ENCODE measurements at places on chromosomes 1 and 21.

DNA sequence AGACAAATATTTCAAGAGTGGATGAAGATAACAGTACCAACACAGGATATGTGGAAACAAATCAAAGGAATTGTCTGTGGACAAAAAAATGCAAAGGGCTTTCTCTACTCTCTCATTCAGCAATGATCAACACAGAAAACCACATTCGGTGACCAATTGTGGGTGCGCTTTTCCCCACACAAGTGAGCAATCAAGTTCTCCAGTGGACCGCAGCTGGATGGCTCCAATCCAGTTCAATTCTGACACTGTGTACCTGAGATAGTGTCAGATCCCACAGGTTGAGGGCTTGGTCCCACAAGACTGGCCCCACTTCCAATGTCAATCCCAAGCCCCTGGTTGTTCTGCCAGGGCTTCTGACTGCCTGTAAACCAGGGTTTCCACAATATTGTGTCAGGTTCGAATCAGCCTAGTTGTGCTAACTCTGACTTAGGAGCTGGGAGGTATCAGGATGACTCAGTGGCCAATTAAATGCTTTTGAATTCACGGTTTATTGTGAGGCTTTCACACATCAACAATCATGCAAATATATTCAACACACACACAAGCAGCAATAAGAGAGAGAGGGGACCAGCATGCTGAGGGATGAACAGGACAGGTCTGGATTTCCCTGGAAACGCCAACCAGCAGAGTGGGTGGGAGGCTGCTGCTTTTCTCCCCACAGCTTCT is 87.0 kb upstream of the BTG3 start:
- DNase-seq, result no peak

DNA sequence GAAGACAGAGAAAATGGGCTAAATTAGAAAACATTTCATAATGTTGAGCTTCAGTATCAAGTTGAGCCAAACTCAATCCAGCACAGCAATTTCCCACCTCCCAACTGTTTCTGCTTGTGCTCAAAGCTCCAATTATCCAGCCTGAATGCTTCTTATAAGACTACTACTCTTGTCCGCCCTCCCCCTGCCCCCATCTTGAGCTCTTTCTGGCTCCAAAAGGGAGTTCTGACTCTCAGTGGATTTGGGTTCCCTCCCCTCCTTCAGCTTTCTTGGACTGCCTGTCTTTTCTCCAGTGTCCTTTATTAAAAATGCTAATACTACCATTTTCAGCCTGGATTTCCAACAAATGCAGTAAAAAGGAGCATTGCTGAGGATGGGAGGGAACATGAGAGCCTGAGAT is 174.8 kb downstream of the ASTN1 start:
- DNase-seq, result peak; percentile 25

- no peak for DNase-seq
These were observed 21.4 kb upstream of the SLC9A1 start for GRCh38 chr1:27176323-27176722.

DNA sequence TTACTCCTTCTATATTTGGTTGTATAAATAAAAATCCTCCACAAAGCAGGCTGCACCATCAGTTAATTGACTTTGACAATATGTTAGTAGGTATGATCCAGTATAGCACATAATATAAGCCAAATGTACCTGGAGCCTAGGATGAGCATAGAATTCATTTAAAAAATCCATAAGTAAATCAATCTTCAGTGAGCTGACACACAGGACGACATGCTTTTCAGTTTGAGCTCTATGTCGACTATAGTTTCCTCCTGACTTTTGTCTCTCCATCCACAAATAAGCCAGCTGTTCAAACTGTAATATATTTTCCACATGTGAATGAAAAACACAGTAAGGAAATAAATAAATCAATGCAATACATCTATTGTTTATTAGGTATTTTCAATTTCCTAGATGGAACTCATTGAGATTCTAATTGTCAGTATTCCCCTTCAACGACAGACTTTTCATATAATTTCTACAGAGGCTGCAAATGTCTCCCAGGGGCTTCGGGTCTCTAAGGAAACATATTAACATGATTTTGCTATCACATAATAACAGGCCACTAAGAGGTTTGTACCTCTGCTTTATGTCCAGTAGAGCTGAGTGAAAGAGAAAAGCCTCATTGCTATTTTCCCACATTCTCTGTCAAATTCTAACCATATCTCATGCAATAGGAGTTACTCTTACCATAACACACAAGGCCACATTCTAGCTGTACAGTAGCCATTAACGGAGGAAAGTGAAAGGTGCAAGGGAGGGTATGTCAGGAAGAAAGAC is 180.1 kb downstream of the KCNT2 start:
- no peak for DNase-seq

- no peak for DNase-seq
These were observed 108.6 kb upstream of the RAB3GAP2 start for GRCh38 chr1:220380885-220381284.

DNA sequence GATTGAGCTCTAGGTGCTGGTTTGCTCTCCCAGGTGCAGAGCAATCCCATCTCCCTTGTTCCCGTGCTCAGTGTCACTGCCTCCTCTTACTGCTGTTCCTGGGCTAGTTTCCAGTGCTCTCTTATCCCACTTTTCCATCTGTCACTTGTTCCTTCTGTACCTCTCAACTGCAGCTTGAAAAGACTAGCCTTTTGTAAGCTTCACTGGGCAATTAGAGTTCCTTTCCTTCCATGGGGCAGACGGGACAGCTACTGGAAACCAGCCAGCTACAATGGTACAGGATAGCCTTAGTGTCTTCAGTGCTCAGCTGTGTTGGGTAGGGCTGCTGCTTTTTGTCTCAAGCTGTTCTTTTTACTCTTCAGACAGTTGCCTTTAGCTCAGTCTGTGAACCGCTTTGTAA is 31.6 kb downstream of the AGT start:
- DNase-seq, result no peak

- DNase-seq, result no peak
These were observed 300.0 kb upstream of the VAMP3 start for GRCh38 chr1:7470904-7471638.

GRCh38 chr1:111758373-111758772 is 2.7 kb downstream of the DDX20 start:
- no peak for DNase-seq

DNA sequence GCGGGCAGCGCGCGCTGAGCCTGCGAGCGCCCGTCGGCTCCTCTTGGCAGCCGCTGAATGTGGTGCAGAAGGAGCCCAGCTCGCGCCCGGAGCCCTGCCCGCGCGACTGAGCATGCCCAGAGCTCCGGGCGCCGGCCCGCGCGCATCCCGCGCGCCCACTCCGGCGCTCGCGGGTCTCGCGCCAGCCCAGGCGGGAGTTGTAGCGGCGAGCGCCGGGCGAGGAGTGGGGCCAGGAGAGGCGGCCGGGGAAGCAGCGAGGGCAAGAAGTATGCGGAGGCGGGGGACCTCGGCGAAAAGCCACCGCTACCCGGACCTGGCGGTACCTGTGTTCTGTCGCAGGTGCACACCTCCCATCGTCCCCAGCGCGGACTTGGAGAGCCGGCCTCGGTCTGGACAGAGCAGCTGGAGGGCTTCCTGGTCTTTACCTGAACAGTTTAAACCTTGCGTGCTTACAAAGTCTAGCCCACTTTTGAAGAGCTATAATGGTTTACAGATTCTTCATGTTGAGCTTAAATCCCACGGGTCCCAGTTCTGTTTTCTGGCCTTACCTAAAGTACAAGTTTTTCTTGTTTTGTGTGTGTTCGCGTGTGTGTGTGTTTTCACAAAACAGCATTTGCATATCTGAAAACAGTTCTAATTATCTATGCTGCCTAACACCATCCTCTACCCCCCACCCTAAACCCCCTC is at the start of gene DDAH1:
Gene DDAH1, minus strand, starts transcription at position 61 of the 687 bp plus-strand sequence. CDS start 114 bp downstream, outside the sequence.
- DNase-seq, result no peak

DNA sequence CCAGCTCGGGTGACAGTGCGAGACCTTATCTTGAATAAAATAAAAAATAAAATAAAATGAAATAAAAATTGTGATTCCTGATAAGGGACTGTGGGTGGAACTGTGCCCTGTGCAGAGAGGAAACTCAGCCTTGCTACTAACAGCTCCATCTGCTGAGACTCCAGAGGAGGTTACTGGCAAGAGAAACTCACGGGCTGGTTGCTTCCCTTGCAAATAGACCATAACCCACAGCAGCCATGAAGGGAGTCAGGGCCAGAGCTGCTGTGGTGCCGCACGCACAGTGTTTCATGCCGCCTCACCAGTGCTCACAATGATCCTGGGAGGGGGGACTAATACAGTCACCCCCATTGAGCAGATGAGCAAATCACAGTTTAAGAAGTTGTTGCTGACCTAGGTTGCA is 13.7 kb downstream of the ZBTB17 start:
- no peak for DNase-seq

DNA sequence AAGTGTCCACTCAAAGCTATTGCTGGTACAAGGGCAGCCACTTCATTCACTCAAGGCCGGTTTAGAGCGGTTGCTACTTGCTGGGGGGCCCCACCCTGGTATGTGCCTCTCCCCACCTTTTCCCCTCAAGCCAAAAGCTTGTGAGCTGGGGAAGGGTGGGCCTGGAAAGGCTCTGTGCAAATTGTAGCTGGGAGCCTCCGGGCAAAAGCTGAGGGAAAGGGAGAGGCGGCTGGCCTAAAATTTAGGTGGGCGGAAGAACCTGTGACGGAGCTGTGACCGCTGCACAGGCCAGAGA is 306 bp upstream of the SH3D21 start:
- DNase-seq, result no peak

- DNase-seq, result no peak
These were observed 934.2 kb downstream of the TTLL7 start for GRCh38 chr1:83064589-83065242.

GRCh38 chr1:219442611-219443061 is 170.3 kb downstream of the ZC3H11B start:
- no peak for DNase-seq

GRCh38 chr1:2104621-2105427 is 54.6 kb downstream of the PRKCZ start:
- DNase-seq, result no peak

- no peak for DNase-seq
These were observed 998.0 kb upstream of the B3GALT2 start for GRCh38 chr1:194184425-194184824.

DNA sequence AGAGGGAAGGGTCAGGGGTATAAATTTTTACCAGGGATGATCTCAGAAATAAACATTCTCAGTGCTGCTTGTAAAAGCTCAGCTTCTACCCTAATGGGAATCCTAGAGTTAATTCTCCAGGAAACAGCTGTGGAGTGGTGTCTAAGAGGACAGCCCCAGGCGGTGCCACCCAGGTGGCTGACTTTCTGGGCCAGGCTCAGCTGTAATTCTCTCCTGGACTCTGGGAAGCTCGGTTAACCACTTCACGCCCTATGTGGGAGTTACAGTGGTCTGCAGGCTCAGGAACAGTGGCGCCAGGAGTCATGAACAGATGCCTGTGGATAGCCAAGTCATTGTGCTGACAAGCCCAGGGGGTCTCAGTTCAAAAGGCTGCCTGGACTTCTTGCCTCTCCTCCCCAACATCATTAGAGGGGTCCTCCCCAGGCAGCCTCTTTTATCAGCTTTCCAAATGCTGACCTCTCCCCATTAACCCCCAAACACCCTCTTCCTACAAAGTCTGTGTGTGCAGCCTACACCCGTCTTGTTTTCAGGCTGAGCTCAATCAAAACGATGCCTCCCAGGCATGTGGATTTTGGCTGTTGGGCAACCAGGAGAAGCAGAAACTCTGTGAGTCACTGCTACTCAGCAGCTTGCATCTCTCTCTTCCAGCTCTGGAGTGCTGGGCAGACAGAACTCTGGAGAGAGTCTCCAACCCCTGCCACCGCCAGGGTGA is 1.2 kb downstream of the HHIPL2 start:
- DNase-seq, result no peak

DNA sequence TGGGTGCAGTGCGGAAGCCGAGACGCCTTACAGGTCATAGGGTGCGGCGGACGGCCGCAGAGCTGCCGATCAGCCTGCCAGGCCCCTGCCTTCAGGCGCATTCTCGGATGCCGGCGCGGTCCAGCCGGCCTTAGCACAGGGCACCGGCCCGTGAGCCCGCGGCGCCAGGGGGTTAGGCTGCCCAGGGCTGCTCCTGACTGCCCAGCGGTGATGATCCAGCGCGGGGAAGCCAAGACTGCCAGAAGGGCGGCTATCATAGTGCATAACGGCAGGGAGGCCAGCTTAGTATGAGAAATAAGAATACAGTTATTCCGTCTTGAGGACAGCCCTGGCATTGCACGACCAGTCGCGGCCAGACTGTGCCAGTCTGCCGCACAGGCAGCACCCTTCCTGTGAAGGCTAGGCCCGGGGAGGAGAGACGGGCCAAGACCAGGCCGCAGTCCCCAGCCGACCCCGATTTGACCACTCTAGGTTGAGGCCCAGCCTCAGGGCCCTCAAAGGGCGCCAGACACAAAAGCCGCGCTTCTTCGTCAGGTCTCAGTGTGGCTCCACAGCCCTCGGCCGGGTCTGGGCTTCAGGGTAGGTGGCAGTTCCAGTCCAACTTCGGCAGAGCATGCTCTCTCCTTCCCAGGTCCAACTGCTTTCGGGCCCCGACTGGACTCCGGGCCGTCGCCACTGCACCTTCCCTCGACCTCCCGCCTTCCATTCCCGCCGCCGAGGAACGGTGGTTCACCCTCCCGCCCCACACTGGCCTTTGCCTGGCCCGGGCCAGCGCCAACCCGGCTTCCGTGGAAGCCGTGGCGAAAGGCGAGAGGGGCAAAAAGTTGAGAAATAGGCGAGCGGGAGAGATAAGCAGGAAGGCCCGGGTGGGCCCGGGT is 829 bp downstream of the ALX3 start:
- DNase-seq, result no peak

GRCh38 chr1:218658269-218658668 is 313.1 kb downstream of the TGFB2 start:
- no peak for DNase-seq

DNA sequence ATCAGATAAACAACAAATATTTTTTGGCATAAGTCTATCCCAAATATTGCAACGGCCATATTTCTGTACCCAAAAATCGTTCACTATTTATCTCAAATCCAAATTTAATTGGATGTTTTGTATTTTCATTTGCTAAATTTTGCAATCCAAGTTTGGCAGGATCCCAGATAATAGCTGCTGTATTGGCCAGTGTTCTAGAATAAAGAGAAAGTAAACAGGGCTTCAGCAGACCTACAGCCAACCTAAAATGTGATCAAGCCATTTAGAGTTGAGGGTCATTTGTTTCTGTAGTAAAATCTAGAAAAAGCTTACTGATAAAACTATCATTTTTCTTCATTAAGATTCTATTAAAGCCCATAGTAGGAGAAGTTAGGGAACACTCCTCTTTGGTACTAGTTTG is 506.6 kb upstream of the PTBP2 start:
- no peak for DNase-seq

GRCh38 chr1:3795453-3796214 is 664 bp downstream of the LRRC47 start:
- DNase-seq, result no peak

GRCh38 chr21:28337315-28337714 is 655.4 kb downstream of the LTN1 start:
- DNase-seq, result no peak

DNA sequence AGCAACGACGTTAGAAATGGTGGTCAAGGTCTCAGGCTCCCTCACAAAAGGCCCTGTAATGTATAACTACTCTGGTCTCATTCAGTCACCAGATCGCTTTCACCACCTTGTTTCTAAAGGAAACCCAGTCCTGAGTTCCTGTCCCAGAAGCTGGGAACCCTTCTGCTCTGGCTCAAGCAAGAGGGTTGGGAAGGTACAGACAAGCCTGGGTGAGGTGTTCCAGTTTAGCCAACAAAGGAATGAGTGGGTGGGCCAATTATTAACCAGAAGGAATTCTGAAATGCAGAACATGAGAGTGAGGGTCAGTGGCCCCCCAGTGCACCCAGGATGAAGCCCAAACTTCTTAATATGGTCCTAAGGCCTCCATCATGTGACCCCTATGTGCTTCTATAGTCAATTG is 17.5 kb downstream of the TRABD2B start:
- no peak for DNase-seq

GRCh38 chr21:39340687-39341086 is 8.2 kb downstream of the HMGN1 start:
- no peak for DNase-seq

- no peak for DNase-seq
These were observed 89.4 kb upstream of the GPR52 start for GRCh38 chr1:174358344-174358743.

Data from caudate nucleus (tissue), 63 donors.